ENCODE measurements at places on chromosomes 7 and 10.

DNA sequence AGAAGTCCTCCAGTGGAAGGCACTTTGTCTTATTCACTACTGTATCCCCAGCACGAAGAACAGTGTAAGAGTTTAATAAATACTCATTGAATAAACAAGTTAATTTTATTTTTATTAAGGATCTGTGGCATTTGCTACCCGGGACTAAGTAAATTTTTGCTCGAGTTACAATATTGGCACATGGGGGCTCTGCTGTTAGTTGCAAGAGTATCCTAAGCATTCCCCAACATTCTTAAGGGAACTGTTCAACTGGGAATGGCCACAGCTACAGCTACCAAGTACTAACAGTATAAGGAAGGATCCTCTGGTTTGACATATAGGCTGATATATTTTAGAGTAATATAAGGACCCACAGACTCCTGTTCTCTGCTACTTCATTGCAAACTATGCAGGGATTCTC, 8.7 kb upstream of the LRRTM3 start:
- DNase-seq = no peak

- DNase-seq = no peak
Measured at GRCh38 chr7:83882551-83882950, 233.6 kb upstream of the SEMA3E start.

- no peak for DNase-seq
Measured at GRCh38 chr7:157674027-157674714, 337.4 kb downstream of the DNAJB6 start.

- no peak for DNase-seq
Measured at GRCh38 chr7:151517601-151518104, 2.0 kb downstream of the RHEB start.

- no peak for DNase-seq
Measured at GRCh38 chr10:7529638-7530037, 118.8 kb upstream of the SFMBT2 start.

DNA sequence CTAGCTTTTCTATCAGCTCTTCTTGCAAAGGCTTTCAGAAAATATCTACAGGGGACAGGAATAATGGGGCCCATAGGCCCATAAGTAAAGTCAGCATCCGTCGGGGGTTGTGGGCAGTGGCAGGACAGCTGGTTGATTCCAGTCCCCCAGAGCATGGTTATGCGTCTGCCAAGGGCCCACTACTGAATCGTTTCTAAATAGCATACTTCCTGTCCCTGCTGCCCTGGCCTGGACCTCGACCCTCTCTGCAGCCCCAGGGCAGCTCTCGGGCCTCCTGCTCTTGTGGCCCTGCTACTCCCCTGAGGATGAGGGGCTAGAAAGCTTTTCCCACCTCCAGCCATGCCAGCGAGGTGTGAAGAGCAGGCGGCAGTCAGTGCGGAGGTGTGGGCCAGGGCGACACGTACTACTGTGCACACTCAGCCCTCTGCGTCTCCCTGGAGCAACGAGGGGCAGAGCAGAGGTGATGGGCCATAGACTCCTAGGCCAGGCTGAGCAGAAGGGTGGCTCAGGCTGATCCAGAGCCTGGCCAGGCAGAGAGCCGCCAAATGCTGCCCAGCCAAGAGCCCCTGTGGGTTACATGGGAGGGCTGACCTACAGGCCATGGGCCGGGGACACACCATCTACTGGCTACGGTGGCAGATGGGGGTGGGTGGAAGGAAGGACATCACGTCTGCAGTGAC, 4.7 kb upstream of the OPN4 start:
- DNase-seq = no peak

DNA sequence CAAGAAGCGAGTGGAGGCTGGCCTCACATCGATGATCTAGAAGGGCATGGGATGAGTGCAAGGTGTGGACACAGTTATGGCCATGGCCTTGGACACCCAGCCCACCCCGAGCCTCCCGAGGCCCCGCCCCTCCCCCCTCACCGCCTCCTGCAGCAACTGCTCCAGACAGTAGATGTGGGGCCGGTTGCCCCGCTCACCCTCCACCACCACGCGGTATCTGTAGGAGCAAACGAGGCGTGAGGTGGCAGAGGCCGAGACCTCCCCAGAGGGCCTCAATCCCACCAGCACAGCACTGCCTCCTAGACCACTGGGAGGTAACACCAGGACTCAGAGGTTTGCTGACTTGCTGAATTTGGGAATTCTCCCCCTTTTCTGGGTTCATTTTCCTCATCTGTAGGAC, 37.6 kb downstream of the SLC29A4 start:
- DNase-seq = no peak

Data from B cell (primary cell).